Left renal cortex interstitium (tissue), 4 donors: ENCODE measurements at places on chromosomes 2 and 18. TPM values are rescaled to one million over a fixed set of nuclear protein-coding genes. Genes with fewer than 3 reads are reported as not detected.

GRCh38 chr2:150174056-150174805 lies 313.2 kb downstream of the RND3 start:
- no peak for DNase-seq

The ANTXR1 gene
- polyA plus RNA-seq = 75.2 TPM

- no peak for DNase-seq
These were observed 112.1 kb upstream of the PIK3C3 start for GRCh38 chr18:41842886-41843285.

GRCh38 chr2:208134928-208135586 lies 5.4 kb upstream of the CRYGC start:
- DNase-seq = no peak

DNA sequence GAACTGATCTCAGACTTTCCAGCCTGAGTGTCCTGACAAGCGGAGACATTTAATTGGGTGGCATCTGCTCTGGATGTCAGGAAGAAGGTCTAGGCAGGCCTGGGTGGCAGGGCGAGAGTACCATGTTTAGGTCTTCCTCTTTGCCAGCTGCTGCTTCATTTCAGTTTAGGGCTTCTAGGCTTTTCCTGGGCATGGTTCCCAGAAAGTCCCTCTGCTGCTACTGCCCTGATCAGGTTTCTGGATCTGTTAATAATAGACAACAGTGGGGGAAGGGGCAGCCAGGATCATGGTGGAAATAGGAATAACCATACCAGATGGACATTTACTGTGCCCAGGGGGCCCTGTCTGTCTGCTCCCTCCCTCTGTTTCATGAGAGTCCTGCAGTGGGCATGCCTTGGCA lies 2.3 kb upstream of the PLCD4 start:
- DNase-seq = no peak

The CPS1 gene
- polyA plus RNA-seq = 4.1 TPM

GRCh38 chr2:63661076-63661475 lies 72.3 kb downstream of the MDH1 start:
- no peak for DNase-seq

The UGT1A4 gene
- polyA plus RNA-seq = not detected

DNA sequence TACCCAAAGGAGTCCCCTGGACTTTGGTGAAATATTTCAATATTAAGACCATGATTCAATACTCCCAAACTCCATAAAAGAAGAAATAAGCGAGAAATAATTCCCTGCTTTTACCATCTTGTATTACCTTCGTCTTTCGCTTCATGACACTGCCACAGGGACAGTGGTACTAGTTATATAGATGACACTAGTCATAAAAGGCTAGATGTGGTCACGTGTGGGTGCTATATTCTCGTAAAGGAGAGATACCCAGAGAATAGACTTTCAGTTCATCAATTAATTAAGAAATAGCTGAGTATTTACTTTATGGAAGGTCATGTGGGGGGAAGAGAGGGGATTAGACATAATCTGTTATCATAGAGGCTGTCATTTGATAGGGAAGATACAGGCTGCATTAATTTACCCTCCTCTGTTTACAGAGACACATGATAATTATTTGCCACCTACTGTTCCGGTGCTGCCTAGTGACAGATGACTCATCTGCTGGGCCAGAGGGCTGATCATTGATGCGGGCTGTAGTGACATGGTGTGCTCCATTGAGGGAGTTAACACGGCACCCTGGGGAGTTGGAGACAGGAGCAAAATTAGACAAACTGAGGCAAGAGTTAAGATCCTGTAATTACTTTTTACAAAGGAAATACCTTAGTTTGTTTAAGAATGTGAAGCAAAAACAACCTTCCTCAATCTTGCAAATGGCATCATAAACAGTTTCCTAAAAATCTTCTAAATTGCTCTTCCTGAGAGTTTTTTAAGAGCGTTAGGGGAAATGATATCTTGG lies 78.2 kb upstream of the ITGB6 start:
- no peak for DNase-seq

DNA sequence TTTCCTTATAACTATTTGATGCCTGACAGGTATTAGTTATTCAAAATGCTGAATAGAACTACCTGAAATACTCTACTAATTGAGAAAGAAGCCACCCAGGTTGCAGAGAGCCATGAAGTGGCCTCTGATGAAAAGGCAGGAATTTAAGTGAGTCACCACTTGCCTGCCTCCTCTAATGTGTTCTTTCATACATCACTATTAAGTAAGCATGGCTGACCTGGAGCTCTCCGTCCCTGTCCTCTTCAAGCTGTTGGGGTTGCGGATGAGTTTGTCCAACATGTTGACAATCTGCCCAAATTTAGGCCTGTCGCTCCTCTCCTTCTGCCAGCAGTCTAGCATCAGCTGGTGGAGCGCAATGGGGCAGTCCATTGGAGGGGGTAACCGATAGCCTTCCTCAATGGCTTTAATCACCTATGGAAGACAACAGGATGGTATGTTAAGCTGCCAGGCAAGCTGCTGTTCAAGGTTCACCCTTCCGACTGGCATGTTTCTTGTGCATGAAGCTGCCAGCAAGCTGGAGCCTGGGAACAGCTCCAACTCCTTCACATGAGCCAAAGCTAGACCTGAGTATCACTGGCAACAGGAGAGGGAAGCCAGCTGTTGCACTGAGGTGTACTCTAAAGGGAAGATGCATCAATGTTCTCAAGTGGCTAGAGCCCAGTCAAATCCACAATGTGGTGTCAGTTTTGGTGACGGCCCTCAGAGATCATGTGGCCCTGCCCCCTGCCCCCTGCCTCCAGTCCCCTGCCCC lies 142.2 kb downstream of the EPHA4 start:
- DNase-seq = no peak

The ZNF512 gene
- polyA plus RNA-seq = 73.6 TPM

The ZAP70 gene
- polyA plus RNA-seq = 1.5 TPM

The STPG4 gene
- not detected for polyA plus RNA-seq
